ENCODE measurements at places on chromosomes 5 and 9.

DNA sequence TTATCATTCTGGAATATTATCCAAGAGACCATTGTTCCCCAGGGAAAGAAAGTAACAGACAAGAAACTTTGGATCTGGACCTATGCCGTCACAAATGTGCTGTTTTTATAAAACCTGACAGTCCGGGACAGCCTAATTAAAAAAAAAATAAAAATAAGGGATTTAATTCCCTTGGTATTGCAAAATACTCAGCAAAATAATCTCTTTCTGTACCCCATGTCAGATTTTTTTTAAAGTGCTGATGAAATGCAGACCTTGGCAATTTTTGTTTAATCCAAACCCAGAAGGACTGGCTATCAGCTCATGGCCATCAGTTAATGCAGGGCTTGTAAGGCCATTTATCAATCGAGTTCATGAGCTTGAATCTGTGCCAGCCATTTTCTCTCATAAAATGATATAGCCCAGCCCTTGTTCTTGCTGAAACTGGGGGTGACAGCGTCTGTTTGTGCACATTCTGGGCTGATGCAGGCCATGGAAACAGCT is 162.7 kb upstream of the S1PR3 start:
- DNase-seq: no peak

GRCh38 chr9:129586245-129586644 is 34.7 kb downstream of the C9orf50 start:
- DNase-seq: no peak

GRCh38 chr5:92337772-92338234 is 954.7 kb upstream of the ARRDC3 start:
- DNase-seq: no peak

- peak; percentile 18 for DNase-seq
Observed at GRCh38 chr9:92488681-92489550, 6.6 kb upstream of the ASPN start.

DNA sequence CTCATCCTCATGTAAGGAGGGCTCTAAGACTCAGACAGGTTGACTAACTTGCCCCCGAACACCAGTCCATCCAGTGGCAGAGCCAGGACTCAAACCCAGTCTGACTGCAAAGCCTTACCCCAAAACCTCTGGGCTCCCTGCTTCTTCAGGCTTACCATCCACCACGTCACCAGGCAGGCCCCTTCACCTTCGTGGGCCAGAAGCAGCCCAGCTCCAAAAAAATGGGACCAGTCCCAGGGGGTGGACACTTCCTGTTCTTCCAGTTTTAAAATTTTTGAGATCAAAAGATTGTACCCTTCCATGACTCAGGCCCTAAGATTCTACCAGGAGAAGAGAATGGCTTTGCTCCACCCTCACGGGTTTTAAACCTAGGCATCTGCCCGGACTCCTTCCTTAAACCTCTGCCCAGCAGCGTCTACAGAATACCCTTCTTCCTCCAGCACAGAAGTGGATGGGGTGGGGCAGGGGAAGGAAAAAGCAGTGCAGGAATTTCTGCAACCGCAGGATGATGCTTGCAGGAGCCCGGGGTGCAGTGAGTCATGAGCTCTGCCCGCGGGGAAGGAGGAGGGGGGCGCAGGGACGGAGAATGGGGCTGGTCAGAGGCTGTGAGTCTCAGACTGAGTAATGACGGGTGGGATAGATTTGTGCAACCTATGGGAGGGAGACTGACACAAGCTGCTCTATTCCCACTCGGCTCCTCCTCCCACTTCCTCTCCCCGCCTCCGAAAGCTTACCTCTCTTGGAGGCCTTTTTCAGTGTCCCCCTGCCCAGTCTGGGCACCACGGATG is 50.4 kb upstream of the STXBP1 start:
- DNase-seq: no peak

- no peak for DNase-seq
Observed at GRCh38 chr5:88663793-88664216, 219.2 kb downstream of the MEF2C start.

GRCh38 chr5:92455011-92455410 is 1071.9 kb upstream of the ARRDC3 start:
- DNase-seq: no peak

- DNase-seq: no peak
Observed at GRCh38 chr5:175688352-175689146, 30.7 kb downstream of the HRH2 start.

DNA sequence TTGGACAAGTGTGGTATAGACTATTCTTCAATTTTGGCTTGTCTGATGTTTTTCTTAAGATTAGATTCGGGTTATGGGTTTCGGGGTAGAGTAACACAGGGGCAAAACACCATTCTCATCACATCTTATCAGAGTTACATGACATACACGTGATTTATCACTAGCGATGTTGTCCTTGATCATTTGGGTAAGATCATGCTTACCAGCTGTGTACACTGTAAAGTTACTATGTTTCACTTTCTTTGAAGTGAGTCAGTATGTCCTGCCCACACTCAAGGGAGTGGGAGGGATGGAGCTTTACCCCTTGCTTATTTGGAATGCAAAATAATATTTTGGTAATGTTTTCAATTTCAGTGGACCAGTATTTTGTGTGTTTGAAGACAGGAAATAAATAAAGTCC is 101.8 kb upstream of the TAF11L2 start:
- DNase-seq: no peak

DNA sequence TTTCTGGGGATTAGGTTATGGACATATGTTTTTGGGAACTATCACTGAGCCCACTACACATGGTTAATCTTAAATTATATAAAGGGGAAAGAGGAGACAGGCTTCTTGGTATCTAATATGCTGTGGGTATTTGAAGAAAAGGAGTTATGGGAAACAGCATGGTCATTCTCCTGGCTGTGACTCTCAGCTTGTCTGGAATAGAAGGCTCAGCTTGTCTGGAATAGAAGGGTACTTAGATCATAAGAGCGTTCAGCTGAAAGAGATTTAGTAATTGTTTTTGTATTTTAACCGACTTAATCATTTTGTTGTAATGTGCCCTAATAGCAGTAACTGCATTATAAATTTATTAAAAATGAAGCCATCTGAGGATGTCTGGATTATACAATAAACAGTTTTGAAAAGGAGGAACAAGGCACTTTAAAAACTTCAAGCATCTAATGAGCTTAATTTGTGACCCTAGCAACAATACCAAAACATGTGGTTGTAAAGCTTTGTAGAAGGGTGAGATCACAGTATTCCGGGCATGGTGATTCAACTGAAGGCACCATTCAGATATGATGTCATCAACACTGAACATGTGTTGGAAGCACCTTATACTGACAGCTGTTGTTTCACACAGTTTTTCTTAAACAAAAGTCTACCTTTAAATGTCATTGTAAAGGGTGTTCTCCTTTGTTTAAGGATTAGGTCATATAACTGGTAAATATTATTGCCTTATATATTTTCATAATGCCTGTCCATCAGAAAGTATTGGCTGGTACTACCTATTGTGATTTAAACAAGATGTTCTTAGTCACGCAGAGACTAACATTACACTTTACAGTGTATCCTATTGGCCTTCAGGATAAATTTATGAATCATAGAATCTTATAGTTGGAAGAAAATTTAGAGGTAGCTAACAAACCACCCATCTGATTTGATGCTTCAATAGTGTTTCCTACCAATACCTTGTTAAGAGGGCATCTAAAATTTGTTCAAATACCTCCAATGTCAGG is 2174.1 kb upstream of the WWC1 start:
- DNase-seq: no peak

- DNase-seq: no peak
Observed at GRCh38 chr9:111904026-111904425, 7.4 kb downstream of the UGCG start.

- no peak for DNase-seq
Observed at GRCh38 chr5:33477816-33478215, 37.1 kb downstream of the TARS1 start.

- no peak for DNase-seq
Observed at GRCh38 chr5:131983244-131983771, 28.1 kb downstream of the ACSL6 start.

- no peak for DNase-seq
Observed at GRCh38 chr9:81825846-81826516, 102.2 kb upstream of the SPATA31D4 start.

DNA sequence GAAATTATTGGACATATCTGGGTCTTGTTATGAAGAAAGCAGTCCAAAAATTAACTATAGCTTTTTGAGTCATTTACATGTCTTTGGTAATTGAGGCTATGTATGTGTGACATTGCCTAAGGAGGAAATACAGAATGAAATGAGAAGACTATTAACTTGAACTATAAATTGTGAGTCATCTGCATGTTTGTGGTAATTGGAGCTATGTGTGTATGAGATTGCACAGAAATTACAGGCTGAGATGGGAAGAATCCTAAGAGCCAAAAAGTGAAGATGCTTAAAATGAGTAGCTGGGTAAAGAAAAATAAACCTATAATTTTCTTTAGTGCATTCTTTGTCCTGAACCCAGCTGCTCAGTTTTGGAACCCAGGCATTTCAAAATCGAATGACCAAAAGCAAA is 747.6 kb upstream of the EDIL3 start:
- no peak for DNase-seq

DNA sequence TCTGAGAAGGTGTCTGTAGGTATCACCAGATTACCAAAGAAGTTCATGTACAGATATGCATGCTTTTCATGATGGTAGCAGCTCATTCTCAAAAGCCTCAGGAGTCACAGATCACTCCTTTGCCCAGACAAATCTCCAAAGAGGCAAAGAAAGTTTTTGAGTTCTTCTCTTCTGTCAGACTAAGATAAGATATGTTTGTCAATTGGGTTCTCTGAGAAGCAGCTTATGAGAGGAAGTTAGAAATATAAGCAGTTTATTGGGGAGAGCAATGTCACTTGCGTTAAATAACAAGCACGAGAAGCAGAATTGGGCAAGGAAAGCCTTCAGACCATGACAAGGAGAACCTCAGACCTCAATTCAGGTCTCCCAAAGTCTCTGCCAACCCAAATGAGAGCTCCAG is 219.2 kb upstream of the KLF4 start:
- DNase-seq: no peak

- no peak for DNase-seq
Observed at GRCh38 chr5:109682383-109682782, 7.3 kb upstream of the MAN2A1 start.

DNA sequence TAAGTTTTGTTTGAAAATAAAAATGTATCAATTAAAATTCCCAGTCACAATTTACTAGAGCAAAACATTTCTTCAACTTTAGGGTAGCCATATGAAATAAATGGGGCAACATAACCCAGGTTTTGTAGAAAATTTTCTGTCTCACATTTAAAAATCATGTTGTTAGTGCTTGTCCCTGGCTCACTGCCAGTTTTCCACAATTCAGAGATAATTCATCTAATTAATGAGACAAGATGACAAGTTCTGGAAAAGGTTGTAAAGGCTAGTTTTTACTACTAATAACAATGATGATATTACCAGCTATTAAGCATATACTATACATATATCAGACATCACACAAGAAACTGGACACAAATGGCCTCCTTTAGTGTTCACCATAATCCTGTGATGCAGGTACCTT is 45.9 kb downstream of the MEGF9 start:
- DNase-seq: peak; percentile 68

GRCh38 chr5:178486239-178486641 is 104.0 kb downstream of the COL23A1 start:
- DNase-seq: no peak

DNA sequence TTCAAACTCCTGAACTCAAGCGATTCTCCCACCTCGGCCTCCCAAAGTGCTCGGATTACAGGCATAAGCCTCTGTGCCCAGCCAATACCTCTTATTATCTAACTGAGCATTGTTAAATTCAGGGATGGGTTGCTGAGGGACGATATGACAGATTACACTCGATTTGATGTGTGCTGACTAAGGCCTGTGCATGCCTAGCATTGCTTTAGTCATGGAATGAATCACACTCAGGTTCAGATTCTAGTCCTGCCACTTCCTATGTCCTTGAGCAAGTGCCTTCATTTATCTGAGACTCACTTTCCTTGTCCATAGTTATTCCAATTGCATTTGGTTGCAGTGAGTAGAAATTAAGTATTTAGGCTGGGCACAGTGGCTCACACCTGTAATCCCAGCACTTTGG is 19.5 kb downstream of the THBS4 start:
- no peak for DNase-seq

DNA sequence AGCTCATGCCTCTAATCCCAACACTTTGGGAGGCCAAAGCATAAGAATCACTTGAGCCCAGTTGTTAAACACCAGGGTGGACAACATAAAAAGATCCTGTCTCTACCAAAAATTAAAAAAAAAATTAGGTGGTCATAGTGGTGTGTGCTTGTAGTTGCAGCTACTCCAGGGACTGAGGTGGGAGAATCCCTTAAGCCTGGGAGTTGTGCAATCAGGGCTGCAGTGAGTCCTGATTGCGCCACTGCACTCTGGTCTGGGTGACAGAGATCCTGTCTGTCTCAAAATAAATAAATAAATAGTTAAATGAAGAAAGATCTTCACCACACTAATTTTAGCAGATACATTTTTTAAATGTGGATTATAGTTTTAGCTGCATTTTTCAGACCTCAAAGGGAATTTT is 433.2 kb downstream of the MAT2B start:
- DNase-seq: no peak

GRCh38 chr5:160367885-160368284 is 2.5 kb downstream of the C1QTNF2 start:
- DNase-seq: no peak

DNA sequence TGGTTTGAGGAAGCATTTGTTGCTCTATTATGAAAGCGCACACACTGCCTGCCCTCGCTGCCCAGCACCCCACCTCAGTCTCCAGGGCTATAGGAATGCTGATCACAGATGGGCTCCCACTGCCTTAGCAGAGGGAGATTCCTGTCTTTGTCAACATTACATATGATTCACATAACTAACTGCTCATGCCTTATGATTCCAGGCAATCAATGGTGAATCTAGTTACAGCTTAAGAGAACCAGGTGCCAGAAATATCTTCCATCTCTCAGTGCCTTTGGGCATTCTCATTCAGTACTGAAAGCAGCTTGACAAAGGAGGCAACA is 458.9 kb upstream of the C9orf72 start:
- no peak for DNase-seq

DNA sequence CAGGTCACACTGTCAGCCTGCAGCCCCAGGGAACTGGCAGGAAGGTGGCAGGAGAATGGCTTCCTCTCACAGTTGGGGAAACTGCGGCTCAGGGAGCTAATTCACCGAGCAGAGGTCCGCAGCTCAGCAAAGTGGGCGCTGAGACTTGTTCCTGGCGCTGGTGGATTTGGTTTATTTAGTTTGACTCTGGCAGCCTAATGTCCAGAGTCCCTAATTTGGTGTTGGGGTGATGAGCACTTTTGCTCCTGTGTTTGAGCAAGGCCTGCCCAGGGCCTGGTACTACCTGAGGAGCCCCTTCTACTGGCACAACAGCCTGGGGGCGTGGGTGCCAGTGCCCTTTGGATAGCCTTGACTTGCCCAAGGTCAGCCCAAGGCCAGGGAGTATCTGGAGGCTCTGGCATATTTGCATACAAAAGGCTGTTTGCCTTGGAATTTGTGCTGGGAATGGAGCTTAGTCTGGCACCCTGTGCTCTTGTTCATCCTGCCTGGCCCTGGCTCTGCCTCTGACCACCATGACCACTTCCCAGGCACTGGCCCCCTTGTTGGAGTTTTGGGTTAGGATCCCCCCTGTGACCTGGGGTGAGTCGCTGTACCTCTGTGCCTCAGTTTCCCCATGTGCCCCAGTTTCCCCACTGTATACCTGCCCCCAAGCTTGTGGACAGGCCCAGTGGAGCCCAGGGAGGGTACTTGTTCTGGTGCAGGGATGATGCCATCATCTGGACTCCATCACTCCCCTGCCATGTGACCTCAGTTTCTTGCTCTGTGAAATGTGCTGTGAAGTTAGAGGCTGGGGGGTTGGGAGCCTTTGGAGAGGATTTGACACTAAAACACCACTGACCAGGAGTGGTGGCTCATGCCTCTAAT is 1.4 kb downstream of the SUSD3 start:
- no peak for DNase-seq
